ENCODE measurements at places on chromosomes 5 and 9.

DNA sequence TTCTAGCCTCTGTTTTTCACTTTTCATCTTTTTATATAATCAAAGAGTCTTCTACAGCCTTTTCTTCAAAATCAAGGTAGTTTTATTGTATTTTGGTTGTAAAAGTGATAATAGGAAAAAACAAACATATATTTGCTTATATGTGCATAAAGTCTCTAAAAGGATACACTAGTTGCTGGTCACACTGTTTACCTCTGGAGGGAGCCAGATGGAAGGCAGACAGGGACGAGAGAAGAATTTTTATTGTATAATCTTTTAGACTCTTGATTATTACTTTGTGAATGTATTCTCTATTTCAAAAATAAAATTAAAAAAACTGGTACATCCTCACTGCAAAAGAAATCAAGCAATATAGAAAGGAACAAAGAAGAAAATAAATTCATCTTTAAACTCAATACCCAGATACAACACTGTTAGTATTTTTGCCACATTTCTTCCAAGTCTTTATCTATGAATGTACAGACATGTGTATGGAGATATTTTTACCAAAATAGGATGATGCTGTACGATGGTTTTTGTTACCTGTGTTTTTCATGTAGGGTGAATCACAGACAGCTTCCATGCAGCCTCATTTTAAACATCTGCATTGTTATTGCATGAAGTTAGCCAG, 6.1 kb upstream of the RNF183 start:
- peak; percentile 29 for DNase-seq

GRCh38 chr5:72586788-72587530, 79.7 kb upstream of the ZNF366 start:
- DNase-seq = no peak

- no peak for DNase-seq
Measured at GRCh38 chr5:65530904-65531303, 32.1 kb downstream of the CENPK start.

GRCh38 chr5:138784590-138784989, 31.4 kb downstream of the CTNNA1 start:
- DNase-seq = no peak

GRCh38 chr9:117334101-117334500, 80.8 kb downstream of the ASTN2 start:
- no peak for DNase-seq

GRCh38 chr5:179275941-179276837, 69.1 kb downstream of the ADAMTS2 start:
- no peak for DNase-seq

DNA sequence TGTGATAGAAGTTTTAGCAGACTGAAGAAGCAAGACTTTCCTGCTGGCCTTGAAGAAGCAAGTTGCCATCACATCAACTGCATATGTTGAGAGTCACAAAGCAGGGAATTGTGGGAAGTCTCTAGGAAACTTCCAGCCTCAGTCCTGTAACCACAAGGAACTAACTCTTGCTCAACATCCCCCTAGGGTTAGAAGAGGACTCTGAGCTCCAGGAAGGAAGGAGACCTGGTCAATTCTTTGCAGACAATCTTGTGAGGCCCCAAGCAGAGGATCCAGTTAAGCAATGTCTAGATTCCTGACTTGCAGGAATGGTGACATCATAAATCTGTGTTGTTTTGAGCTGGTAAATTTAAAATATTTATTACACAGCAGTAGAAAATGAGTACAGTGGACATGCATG, 18.6 kb upstream of the ZNF366 start:
- DNase-seq = no peak

- DNase-seq = no peak
Measured at GRCh38 chr5:149904977-149905376, 39.6 kb downstream of the PDE6A start.

GRCh38 chr5:55620009-55620765, 85.4 kb upstream of the PLPP1 start:
- DNase-seq = no peak

DNA sequence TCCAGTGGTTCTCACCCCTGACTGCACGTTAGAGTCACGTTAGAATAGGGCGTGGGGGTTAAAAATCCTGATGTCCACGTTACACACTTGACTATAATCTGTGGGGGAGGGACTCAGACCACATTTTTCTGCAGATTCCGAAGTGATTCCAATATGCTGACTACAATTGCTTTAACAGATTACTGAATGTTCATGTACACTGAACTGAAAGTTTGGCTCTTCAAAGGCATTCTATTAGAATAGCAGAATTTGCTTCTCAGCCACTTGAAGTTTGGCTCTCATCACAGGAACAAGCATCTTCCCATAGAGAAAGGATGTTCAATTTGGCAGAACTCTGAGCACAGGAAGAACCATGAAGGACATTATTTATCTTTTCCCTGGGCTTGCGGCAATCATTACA, 84.5 kb downstream of the HAPLN1 start:
- DNase-seq = no peak

DNA sequence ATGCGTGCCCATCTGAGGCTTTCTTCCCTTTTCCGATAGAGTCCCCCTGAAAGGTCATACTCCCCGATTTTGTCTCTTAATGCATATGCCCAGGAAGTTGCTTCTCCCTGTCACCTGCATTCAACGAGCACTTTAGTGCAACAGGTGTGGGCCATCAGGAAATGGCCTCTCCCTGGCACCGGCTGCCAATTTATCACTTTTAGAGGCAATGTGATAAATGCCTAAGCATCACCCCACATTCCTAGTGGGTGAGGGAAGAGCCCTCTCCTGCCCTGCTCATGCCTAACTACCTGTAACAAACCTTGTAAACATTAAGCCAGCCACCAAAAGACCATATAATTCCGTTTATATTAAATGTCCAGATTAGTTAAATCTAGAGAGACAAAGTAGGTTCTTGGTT, 1.1 kb upstream of the SNAPC3 start:
- no peak for DNase-seq

DNA sequence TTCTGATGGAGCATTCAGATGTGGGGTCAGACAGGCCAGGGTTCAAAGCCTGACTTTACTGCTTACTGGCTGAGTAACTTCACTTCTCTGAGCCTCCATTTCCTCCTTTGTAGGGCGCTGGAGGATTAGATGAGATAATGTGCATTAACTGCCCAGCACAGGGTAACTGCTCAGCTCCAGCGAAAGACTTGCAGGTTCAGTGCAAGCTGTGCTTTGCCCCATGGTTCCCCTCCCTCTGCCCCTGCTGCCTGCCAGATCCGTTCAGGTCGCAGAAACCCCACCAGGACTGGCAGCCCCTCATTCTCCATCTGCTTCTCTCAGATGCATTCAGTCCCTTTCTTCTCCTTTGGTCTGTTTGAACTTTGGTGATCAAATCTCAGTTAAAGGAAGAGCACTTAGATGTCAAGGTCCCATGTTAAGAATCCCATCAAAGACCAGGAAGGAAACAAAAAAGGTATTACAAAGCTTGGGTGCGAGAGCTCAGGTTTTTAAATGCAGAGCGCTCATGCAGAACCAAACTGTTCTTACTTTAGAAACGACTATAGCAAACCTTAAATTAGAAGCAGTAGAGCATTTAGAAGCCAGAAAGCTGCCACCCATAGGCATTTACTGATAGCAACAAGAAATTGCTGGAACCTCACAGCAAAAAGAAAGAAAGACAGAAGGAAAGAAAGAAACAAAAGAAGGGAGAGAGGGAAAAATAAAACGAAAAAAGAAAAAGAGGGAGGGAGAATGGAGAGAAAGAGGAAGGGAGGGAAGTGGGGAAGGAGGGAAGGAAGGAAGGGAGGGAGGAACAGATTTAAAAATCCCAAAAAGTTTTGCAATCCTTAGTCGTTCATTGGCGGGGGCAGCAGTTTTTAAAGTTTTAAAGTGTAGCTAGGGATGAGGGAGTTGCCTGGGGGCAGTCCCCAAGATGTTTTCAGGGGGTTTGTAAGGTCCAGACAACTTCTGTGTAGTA, 23.5 kb downstream of the AFAP1L1 start:
- peak; percentile 11 for DNase-seq

DNA sequence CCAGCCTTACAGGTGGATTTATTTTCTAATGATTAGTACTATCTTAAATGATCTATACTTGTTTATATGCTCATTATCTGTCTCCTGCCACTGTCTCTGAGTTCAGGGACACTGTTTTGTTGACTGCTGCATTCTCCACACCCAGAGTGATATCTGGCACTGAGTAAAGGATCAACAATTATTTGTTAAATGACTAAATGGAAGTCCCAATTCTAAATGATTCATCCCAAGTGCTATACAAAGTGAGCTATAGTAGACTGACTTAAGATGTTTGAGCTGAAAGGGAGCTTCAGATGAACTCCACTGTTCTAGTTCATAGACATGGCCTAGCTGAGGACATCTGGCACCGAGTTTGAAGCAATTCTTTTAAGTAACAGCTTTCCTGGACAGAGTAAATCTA, 40.5 kb downstream of the ITGA2 start:
- DNase-seq = no peak

DNA sequence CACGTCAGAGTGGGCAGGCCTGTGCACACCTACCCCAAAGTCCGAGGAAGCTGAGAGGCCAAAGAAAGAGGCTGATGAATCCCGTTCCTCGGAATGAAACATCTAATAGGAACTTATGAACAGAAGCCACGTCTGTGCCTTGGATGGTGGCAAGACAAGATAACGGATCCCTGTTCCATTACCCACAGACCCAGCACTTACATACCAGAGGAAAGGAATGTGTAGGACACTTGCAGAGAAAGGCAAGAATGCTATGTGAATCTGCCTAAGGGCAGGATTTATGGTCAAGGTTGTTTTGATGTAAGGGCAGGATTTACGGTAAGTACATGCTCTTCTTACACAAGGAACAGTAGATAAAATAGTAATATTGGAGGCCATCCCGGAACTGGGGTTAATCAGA, 93.2 kb downstream of the WDR41 start:
- DNase-seq = no peak

- no peak for DNase-seq
Measured at GRCh38 chr5:107251151-107251550, 419.6 kb downstream of the EFNA5 start.

GRCh38 chr5:117144086-117144485, 569.5 kb upstream of the SEMA6A start:
- DNase-seq = no peak

GRCh38 chr5:159448-160172, 31.7 kb upstream of the LRRC14B start:
- DNase-seq = no peak

- no peak for DNase-seq
Measured at GRCh38 chr5:15489571-15490235, 10.3 kb upstream of the FBXL7 start.

DNA sequence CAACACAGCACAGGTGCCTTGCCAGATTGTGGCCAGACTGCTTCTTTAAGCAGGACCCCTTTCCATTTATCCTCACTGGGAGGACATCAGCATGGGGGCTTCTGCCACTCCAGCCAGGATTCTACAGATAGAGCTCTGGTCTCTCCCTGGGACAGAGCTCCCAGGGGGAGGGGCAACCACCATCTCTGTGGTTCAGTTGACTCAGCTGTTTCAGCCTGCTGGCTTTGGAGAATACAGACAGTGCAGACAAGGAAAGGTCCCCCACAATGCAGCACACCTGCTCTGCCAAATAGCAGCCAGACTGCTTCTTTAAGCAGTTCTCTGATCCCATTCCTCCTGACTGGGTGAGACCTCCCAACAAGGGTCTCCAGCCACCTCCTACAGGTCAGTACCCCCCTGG, 132.8 kb downstream of the OR2K2 start:
- no peak for DNase-seq

GRCh38 chr9:94853887-94854286, 127.4 kb downstream of the AOPEP start:
- no peak for DNase-seq

- DNase-seq = no peak
Measured at GRCh38 chr5:1257363-1257762, 32.2 kb downstream of the SLC6A18 start.

DNA sequence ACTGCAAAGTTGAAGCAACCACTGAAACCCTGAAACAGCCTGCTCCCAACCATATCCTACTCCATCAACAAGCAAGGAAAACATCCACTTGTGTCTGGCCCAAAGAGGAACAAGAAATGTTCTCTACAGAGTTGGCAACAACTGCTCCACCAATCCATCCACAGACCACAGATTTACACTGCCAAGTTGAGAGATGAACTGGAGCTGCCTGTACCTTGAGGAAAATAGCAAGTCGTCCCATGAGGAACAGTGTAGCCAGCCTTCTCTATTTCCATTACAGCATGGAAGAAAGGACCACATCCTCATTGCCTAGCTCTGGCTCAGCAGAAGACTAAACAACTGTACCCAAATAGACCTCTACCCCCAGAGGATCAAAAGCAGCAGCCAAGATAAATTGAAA, 60.4 kb downstream of the DEPDC1B start:
- DNase-seq = no peak

DNA sequence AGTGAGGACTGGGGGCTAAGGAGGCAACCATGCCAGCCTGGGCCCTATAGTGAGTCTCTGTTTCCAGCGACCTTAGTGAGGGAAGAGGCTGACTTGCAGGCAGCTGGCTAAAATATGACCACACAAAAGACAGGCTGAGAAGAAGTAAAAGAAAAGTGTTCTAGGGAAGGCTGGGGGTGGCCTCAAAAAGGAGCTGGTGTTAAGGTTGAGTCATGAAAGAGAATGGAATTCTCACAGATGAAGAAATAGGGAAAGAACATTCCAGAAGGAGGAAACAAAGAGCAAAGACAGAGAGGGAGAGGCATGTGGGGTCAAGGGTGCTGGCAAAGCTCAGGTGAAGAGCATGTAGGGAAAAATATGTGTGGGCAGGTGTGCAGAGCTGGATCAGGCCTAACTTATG, 302.7 kb upstream of the RFX3 start:
- no peak for DNase-seq

DNA sequence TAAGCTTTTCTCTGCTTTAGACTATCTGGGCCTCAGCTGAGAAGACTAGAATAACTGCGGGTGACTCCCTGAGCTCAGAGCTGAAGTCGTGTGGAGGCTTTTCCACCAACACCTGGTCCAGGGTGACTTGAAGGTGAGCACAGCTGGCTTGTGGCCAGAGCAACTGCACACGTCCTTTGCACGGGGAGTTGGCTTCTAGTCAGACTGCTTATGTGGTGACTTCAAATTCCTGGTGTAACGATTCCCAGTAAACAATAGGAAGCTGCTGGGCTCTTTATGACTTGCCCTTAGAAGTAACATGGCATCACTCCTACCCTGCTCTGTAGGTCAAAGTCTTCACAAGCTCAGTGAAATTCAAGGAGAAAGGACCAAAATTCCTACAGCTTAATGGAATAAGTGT, 800.6 kb upstream of the CDH6 start:
- DNase-seq = no peak

DNA sequence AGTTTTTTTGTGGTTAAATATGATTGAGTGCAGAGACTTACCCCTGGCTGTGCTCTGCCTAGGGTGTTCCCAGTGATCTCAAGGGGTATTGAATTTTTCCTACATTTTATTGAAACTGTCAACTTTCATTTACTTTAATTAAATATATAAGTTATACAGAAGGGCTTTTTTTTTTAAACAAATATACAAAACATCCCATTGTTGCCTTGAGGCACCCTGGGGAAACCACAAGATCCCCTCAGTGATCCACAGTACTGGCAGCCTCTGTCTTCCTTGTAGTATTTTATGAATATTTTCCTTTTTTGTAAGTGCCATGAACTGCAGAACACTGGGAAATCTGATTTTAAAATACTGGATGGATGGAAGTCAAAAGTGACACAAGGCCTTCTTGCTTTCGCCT, 123.7 kb downstream of the TLE1 start:
- no peak for DNase-seq

Data from CD4-positive, alpha-beta T cell treated with Interleukin-6 at 100 ng/mL for 8 hours (primary cell).